ENCODE measurements at places on chromosomes 13 and 19. TPM values are rescaled to one million over a fixed set of nuclear protein-coding genes. Genes with fewer than 3 reads are reported as not detected.

LRRC4B gene
- total RNA-seq: 0.30 TPM

CABP5 gene
- total RNA-seq: not detected

AMH gene
- total RNA-seq: 0.38 TPM

SIAH3 gene
- not detected for total RNA-seq

JAK3 gene
- 1.3 TPM for total RNA-seq

PTOV1 gene
- 64.5 TPM for total RNA-seq

TPTE2 gene
- not detected for total RNA-seq

SHC2 gene
- total RNA-seq: 4.1 TPM

ACP5 gene
- total RNA-seq: 0.08 TPM

LHB gene
- not detected for total RNA-seq

CYP4F2 gene
- total RNA-seq: not detected

WBP4 gene
- total RNA-seq: 6.2 TPM

TNNT1 gene
- 2.5 TPM for total RNA-seq

CEACAM1 gene
- not detected for total RNA-seq
